ENCODE measurements at places on chromosomes 13 and 19.
A peak's percentile ranks its signal among the peaks of the same experiment; 100 is the strongest.

- peak; percentile 86 for DNase-seq
Measured at GRCh38 chr13:43307921-43308433, 284.6 kb downstream of the DNAJC15 start.

- DNase-seq = no peak
Measured at GRCh38 chr19:16566161-16566560, 6.1 kb downstream of the SLC35E1 start.

GRCh38 chr13:93624311-93624777, 397.7 kb downstream of the GPC6 start:
- no peak for DNase-seq

- no peak for DNase-seq
Measured at GRCh38 chr19:22619932-22620331, 14.2 kb upstream of the ZNF492 start.

GRCh38 chr13:81987159-81987558, 1646.2 kb upstream of the SPRY2 start:
- DNase-seq = no peak

DNA sequence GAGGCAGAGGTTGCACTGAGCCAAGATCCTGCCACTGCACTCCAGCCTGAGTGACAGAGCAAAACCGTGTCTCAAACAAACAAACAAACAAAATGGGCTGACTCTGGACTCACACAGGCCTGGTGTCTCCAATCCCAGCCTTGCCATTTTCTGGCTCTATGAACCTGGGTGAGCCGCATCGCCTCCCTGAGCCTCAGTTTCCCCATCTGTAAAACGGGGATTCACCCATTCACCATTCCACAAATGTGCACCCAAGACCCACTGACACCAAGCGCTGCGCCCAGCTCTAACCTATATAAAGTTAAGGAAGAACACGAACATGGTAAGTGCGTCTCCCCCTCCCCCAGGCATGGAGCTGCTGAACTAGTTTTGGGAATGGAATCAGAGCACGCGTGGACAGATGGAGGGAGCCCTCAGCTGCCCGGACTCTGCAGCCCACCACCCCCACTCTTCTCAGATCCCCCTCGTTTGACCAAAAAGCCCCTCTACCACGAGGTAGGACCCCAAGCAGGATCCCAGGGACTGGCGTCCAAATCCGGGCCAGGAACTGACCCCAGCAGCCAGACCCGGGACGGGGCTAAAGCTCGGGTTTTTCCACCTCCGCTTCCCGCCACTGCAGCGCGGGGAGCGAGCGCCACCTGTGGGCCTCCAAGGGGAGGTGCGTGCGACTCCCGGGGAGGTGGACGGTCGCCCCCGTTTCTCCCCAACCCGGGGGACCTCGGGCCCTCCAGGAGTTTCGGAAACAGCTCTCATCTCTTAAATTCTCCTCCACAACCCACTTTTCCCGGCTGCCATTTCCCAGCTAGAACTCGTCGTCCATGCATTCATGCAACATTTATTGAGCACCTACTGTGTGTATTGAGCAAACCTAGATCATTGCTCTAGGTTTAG, 33.0 kb upstream of the ADGRE5 start:
- DNase-seq = no peak

- no peak for DNase-seq
Measured at GRCh38 chr19:51572410-51572809, 1.3 kb downstream of the ZNF175 start.

All from kidney epithelial cell (primary cell).